ENCODE measurements at places on chromosomes 6 and 20.

- no peak for DNase-seq
Measured at GRCh38 chr6:46310196-46310595, 139.4 kb upstream of the ENPP5 start.

DNA sequence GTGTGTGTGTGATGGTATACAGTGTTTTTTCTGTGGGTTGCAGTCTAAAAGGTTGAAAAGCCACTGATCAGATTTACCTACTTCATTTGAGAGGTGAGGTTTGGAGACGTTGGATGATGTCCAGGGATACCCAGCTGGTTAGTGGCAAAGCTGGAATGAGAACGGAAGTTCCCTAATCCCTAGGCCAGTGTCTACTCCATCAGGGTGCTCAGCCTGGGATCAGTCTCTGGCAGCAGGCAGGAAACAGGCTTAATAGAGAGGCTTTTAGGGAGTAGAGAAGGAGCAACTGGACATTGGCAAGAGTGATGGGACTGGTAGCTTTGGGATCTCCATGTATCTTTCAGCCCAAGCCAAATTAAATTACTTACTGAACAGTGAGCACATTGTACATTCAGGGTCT lies 80.7 kb downstream of the C6orf52 start:
- no peak for DNase-seq

DNA sequence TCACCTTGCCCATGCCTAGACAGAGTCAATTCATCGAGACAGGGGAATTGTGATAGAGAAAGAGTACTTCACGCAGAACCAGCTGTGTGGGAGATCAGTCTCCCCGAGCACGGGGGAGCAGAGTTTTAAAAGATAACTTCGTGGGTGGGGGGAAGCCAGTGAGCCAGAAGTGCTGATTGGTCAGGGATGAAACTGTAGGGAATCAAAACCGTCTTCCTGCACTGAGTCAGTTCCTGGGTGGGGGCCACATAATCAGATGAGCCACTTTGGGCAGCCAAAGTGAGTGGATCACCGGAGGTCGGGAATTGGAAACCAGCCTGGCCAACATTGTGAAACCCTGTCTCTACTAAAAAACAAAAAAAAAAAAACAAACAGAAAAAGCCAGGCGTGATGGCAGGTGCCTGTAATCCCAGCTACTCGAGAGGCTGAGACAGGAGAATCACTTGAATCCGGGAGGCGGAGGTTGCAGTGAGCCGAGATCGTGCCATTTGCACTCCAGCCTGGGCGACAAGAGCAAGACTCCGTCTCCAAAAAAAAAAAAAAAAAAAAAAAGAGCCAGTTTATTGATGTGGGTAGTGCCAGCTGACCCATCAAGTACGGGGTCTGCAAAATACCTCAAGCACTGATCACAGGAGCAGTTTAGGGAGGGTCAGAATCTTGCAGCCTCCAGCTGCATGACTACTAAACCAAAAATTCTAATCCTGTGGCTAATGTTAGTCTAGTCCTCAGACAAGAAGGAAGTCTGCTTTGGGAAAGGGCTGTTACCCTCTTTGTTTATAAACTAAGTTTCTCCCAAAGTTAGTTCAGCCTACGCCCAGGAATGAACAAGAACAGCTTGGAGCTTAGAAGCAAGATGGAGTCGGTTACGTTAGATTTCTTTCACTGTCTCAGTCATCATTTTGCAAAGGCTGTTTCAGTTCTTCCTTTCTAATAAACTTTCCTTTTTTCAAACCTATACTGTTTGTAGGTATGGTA lies 3.9 kb upstream of the TRIM39 start:
- DNase-seq: peak; percentile 80

- no peak for DNase-seq
Measured at GRCh38 chr6:132314432-132314831, 86.8 kb downstream of the MOXD1 start.

DNA sequence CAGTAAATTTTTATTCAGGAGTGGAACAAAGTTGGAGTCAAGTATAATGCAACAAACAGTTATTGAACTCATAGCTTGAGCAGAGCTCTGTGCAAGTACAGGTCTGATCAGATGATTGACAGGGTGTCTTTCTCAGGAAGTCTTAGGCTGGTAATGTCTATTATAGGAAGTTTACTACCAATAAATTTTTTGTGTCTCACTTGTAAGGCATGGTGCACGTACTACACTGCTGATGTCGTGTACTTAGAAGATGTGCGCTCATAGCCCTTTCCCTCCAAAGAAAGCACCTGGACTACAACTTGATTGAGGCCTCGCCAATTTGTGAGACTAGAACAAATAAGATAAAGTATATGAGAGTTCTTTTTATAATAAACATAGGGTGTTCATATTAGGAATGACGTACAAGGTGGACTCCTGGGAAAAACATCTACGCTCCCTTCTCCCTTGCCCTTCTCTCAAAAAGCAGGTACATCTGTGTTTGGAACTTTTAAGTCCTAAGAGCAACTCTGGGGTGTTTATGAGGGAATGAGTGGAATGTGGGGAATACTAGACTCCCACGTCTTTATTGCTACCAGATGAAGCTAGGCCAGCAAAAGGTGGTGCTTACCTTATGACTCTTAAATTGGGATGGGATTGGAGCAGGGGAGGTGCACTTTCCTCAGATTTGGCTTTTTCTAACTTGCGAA lies 1.5 kb downstream of the NDUFAF5 start:
- DNase-seq: no peak

DNA sequence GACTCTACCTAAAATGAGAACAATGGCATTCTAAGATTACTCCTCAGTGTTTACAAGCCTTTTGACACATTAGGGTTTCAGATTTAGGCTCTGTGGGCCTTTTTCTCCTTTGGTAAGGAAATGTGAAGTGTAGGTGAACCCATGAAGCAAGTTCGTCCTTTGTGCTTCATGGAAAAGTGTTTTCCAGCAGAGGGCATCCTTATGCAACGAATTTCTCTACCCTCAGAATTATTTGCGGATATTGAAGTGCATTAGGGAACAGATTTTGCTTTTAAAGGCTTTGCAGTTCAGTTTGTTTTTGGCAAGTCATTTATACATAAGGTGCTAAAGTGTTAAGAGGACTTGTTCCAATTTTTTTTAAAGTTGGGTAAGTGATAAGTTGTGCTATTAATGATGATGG lies 55.7 kb upstream of the FERMT1 start:
- DNase-seq: peak; percentile 51

DNA sequence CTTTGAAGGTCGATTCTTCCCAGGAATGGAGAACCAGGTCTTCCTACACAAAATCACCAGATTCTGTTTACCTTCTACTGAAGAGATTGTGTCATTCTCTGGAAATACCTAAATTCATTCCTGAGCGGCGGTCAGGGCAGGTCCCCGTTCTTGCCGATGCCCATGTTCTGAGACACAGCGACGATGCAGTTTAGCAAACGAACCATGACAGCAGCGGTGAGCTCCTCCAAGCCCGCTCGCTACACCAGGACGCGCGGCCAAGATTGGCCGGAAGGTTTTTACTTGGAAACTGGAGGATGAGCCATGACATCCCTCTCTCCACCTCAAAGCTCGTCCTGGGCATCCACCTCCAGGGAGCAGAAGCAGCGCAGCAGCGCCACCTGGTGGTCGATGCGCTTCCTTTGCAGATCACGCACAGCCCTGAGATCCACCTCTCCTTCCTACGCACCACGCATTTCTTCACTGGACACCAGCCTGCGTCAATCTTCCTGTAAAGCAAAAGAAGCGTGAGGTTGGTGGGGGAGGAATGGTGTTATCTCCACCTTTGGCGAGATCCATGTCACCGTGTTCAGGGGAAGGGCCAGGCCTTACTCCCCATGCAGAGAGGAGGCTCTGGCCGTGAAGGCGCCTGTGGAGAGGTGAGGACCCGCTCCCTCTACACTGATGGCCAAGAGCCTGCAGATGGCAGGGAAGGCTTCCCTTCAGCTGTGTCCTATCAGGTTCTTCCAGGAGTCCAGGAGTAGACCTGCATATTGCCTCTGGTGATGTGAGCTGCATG lies 9.9 kb upstream of the HLA-B start:
- peak; percentile 86 for DNase-seq

GRCh38 chr6:126945150-126945685 lies 173.3 kb upstream of the RSPO3 start:
- DNase-seq: no peak

- no peak for DNase-seq
Measured at GRCh38 chr6:135066806-135067205, 12.2 kb upstream of the HBS1L start.

DNA sequence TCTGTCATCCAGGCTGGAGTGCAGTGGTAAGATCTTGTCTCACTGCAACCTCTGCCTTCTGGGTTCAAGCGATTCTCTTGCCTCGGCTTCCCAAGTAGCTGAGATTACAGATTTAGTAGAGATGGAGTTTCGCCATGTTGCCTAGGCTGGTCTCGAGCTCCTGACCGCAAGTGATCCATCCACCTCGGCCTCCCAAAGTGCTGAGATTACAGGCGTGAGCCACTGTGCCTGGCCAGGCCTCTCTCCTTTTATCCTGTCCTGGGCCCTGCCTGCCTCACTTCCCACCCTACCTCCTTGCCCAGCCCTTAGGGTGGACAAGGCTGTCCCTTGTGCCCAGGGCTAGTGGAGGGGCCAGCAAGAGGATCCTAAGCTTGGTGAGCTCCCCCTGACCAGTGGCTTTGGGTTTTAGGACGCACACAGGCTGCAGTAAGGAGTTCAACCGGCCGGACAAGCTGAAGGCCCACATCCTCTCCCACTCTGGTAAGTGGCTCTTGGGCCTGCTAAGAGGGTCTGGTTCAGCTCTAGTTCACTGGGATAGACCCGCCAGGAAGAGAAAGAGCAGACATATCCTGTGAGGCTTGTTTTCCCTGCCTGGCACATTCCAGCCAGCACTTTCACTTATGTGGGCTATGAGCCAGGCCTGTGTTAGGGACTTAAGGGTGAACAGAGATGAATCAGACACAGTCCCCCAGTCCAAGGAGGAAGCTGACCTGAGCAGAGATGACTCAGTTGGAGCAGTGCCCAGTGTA lies 21.9 kb upstream of the CHMP4B start:
- peak; percentile 96 for DNase-seq

- no peak for DNase-seq
Measured at GRCh38 chr6:37139230-37139962, 30.6 kb upstream of the PIM1 start.

GRCh38 chr6:107556082-107556481 lies 66.2 kb downstream of the SOBP start:
- DNase-seq: no peak

DNA sequence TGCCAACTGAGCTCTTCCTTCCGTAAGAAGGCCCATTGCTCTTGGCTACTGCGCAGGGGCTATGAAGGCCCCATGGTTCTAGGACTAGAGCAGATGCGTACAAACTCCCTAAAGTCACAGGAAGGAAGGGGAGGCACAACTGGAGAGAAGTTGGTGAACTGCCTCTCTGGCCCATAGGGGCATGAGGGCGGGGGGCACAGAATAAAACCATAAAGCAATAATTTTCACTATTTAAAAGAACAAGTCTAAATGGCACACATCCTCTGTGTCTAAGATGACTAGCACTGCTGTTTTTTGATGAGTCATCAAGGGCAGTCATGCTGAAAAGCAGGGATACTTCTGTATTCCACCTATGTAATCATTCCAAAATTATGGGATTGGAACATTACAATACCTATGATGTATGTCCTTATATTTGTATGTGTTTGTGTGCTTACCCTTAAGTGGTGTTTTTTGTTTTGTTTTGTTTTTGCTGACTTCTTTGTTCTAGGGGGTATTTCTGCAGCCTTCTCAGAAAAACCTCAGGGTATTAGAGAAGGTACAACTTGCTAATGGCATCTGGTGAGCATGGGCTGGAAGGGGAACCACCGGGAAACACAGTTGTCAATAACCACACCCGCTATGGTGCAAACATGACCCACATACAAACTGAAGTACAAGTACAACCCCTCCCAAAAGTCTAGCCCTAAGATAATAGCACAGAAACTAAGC lies 36.9 kb downstream of the B4GALT5 start:
- peak; percentile 71 for DNase-seq

DNA sequence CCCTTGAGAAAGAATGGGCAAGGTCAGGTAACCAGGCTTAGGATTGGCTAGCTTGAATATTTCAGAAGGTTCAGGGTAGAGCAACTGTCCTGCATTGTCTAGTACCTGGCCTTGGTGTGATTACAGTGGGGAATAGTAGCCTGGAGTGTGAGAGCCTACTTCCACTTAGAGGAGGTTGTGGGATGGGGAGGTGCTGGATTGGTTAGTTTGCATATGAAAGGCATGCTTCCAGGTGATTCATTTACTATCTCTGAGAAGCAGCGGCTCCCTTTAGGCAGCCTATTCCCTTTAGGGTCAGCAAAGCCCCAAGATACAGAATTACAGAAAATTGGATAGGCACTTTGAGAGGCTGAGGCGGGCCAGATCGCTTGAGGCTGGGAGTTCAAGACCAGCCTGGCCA lies 25.0 kb upstream of the SCGN start:
- no peak for DNase-seq

DNA sequence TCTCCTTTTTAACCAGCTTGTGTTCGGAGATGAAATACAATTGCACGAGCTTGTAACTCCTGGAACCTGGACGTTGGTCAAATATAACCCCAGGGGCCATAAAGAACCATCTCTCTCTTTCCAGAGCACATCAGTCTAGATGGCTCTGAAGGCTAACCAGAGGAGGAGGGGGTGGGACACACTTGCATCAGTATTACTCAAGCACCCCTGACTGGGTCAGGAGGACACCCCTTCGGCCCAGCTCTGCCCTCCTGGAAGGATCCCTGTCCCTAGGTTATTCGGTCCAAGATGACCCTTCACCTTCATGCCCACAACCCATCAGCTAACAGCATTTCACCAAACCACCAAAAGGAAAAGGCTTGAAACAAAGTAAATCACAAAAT lies 67.1 kb downstream of the FYN start:
- DNase-seq: no peak

GRCh38 chr6:50663806-50664205 lies 49.5 kb upstream of the TFAP2D start:
- DNase-seq: no peak

DNA sequence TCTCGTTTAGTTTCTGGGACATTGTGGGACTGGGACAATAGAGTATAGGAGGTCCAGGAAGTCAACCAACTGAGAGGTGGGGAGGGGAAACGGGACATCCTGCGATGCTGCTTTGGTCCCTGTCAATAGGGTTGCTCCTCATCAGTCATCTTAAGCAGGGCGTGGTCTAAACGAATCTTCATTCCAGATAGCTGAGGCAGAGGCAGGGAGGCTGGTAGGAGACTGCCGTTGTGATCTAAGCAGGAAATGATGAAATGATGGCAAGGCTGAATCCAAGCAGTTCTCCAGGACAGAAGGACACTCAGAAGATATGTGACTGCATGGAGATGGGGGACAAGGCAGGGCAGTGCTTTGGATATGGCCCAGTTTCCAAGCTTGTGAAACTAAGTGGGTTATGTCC lies 953.4 kb downstream of the KIF16B start:
- DNase-seq: no peak

- no peak for DNase-seq
Measured at GRCh38 chr6:80959034-80959433, 793.4 kb downstream of the TENT5A start.

GRCh38 chr6:12479451-12479850 lies 189.3 kb downstream of the EDN1 start:
- DNase-seq: no peak

DNA sequence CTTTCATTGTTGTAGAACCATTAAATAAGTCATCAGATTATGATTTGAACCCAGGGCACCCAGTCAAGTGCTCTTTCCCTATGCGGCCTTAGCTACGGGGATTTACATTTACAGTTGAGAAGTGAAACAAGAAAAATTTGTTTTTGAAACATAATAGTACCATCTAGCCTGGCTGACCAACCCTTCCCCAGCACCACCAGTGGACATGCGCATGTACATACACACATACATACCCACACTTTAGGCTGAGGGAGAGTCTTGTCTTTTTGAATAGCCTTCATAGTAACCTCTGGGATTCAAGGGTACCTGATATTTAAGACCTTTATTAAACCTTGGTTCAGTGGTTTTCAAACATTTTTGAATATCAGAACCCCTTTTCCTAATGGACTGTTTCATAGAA lies 33.8 kb downstream of the SCAND1 start:
- DNase-seq: no peak

Data from IMR-90 (cell line).